GM20000 (cell line): ENCODE measurements at places on chromosomes 3 and 15.

DNA sequence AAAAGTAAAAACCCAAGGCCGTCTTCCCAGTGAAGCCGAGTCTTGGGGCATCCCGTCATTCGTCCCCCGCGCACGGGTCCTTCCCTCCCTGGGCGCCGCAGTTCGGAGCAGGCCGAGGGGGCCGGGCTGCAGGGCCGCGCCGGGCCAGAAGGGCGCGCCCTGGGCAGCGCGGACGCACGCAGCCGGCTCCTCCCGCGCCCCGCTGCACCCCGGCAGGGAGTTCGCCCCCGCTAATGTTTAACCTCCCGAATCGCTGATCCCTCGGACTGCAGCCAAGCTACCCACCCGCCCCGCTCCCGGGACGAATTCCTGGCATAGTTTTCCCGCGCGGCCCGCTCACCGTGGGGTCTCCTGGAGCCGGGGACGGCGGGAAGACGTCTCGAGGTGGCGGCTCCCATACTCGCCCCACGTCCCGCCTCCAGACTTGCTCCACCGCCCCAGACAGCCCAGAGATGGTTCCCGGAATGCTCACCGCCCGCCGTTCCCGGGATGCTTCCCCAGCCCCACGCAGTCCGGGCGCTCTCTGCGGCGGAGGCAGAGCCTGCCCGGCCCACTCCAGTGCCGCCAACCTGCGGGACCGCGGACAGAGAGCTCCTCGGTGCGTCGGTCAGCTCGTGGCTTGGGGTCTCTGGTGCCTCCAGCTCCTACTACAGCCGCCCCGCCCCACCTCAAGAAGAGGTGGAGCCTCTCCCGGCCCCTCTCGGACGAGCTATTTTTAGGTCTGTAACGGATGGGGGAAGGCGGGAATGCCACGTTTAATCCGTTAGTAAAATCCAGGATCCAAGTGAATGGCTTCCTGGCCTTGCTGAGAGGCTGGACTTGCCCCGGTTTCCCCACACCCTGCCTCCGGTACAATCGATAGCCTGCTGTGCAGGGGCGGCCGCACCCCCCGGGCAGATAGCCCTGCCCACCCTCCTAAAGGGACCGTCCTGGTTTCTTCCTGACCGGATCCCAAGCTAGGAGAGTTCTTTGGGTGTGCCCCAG, at the start of gene DZIP1L:
DZIP1L (minus strand) TSS at position 621 of the 984 bp plus-strand sequence. CDS start 11,637 bp downstream, outside the sequence.
- peak; percentile 81 for DNase-seq

GRCh38 chr3:23747841-23748240, 57.9 kb upstream of the UBE2E1 start:
- DNase-seq: no peak

DNA sequence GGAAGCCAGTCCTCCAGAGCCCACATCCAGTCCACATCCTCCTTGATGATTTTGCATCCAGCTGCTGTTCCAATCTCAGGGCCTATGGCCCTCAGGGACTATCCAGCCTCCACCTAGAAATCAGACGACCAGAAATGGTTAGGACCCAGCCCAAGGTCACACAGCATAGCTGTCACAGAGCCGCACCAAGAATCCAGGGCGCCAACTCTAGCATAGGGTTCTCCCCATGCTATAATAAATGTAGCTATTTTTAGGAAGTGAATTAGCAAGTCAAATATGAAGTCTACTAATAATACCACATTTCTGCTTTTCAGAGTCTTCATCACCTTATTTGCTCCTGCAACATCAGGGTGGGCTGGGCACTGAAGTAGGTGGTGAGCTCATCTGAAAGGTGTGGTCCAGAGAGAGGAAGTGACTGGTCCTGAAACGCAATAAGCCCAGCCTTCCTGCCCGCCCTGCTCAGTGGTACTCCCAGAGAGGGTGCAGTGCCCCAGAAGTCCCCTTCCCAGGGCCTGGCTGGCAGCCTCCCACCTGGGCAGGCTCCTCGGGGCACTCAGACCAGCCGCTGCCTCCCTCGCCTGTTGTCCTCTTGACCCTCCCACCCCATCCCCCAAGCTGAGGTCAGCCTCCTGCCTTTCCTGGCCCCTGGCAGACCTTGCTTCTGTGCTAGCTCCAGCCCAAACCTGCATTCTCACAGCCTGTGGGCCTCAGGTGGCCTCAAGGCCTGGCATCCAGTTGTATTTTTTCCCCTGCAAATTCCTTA, 17.6 kb upstream of the CYP11A1 start:
- DNase-seq: peak; percentile 84

- DNase-seq: peak; percentile 13
These were observed at the start of gene GADL1 for GRCh38 chr3:30894521-30895251. Gene GADL1 (minus strand): TSS chr3:30894661. CDS start chr3:30894614, 47 bp downstream.

GRCh38 chr15:80160570-80161156, 7.9 kb downstream of the FAH start:
- DNase-seq: peak; percentile 58

DNA sequence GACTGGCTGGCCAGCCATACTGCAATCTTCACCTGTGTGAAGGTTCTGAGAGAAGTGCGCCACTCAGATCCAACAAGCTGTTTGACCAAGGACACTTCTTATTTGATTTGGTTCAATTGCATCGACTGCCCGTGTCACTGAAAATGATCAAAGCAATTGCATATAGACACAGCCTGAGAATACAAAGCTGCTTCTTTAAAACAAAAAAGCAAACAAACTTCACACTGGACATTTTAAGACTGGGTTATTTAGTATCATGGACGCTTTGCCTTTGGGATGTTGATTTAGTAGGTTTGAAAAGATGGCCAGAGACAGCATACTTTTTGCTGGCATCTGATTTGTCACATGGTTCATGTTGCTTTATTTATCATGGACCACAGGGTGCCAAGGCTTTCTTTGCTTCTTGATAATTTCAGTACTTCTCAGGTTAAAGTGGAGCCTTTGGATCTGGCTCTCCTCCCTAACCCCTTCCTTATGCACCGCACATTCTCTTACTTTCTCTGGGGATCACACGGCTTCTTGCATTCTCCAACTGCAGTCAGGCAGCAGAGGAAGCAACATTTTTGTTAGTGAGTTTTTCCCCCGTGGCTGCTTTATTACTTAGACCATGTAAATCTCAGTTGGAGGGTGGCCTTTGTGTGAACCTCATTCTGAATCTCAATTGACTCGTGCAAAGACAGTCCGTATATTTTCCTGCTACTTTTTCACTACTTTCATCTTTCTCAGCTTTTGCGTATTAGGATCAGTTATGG, 151.0 kb downstream of the CD47 start:
- DNase-seq: no peak

GRCh38 chr3:17986348-17986816, 244.0 kb upstream of the TBC1D5 start:
- DNase-seq: no peak

DNA sequence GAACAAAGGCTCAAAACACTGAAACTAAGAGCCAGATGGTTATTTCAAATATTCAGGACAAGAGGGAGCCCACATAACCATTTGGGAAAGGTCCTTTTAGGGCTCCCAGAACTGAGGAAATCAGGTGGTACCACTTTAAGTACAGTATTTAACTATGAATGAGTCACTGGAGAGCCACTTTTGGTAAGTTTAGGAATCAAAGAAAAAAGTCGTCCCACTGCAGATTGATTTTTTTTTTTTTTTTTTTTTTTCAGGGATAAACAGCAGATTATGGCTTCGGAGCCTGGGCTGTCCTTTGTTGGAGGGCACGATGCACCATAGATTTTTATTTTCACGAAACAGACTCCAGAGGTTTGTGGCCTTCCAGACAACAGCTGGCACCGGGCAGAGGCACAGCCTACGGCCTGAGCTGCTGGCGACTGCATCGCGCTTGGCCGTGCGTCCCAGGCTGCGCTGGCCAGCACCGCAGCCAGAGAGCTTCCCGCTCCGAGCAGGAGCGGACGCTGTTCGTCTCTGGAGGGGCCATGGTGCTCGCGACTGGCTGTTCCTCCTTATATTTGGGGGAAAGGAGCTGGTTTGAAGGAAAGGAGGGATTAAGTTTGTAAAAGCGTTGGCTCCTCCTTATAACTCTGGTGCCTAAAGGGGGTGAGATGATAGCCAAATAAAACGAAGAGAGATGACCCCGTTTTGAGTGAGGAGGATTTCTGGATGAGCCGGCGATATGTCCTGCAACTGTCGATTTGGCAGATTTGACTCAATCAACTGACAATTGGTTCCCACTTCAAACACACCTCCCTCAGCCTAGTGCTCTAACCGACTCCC, 152.9 kb upstream of the GOLIM4 start:
- peak; percentile 30 for DNase-seq

DNA sequence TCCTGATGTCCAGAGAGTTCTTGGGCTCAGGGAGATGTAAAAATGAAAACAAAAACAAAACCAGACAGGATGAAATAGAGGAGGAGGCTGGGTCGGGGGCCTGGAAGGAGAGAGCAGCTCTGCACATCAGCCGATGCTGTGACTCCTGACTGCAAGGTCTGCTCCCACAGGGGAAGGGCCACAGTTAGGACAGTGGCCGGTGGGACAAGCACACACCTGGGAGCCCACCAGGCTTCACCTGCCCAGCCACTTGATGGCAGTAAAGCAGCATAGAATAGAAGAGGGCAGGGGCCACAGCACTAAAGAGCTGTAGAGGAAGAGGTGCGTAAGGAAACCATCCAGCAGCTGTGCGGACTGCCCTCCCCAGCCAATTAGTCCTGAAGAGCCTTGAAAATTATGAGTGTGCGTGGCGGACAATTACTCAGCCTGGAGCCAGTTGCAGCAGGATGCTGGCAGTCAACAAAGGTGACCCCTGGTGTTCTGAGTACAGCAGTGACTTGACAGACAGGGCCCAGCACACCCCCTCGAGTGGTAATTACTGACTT, 29.8 kb downstream of the ALS2CL start:
- peak; percentile 7 for DNase-seq

DNA sequence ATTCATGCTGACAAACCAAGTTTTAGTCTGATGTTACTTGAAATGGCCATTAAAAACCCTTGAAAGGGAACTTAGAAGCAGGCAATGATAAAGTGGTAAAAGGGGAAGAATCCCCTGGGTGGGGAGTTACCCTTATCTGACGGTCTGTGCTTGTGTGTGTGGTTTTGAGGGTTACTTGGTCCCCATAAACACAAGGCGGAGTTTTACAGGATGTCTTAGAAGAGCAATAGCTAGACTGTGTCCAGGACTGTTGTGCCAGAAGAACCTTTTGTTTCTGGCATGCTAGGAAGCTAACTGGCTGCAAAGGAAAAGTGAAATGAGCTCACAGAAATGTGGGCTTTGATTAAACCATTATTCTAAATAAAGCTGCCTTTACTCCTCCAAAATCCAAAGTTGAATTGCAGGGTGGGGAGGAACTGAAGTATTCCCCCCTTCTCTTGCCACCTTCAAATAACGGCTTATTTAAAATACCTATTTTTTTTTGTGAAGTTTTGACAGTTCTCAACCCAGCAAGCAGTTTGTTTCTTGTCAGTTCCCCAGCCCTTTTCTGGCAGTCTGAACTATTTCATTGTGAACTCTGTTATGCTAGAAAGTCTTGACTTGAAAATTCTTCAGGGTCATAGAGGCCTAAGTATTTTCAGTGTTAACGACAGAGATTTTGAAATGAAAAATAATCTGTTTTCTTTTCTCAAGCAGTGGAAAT, 443.5 kb downstream of the OTOL1 start:
- no peak for DNase-seq

DNA sequence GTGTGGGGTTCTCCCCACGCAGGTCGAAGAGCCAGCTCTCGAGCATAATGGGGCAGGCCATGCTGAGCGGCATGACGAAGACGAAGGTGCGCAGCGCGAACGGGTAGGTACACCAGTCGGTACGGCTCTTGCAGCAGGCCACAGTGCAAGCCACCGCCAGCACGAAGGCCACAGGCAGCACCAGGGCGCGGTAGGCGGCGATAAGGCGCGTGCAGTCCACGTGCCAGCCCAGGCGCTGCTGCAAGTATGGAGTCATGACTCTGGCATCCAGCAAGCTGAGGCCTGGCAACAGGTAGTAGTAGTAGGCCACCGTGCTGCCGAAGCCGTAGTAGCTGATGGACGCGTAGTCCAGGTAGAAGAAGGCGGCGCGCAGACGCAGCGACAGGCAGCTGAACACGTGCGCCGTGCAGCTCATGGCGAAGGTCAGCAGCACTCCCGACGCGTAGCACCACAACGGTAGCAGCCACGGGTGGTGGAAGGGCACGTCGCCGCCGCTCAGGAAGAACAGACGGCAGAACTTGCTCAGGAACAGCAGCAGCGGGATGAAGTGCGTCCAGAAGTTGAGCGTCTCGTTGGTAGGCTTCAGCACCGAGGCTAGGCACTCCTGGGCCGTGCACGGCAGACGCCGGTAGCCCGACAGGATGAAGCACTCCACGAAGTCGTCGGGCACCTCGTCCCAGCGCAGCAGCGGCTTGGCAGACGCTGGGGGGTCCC, 797 bp downstream of the PAQR9 start:
- DNase-seq: peak; percentile 31

- DNase-seq: no peak
These were observed 621.5 kb upstream of the TBL1XR1 start for GRCh38 chr3:177818712-177819240.

DNA sequence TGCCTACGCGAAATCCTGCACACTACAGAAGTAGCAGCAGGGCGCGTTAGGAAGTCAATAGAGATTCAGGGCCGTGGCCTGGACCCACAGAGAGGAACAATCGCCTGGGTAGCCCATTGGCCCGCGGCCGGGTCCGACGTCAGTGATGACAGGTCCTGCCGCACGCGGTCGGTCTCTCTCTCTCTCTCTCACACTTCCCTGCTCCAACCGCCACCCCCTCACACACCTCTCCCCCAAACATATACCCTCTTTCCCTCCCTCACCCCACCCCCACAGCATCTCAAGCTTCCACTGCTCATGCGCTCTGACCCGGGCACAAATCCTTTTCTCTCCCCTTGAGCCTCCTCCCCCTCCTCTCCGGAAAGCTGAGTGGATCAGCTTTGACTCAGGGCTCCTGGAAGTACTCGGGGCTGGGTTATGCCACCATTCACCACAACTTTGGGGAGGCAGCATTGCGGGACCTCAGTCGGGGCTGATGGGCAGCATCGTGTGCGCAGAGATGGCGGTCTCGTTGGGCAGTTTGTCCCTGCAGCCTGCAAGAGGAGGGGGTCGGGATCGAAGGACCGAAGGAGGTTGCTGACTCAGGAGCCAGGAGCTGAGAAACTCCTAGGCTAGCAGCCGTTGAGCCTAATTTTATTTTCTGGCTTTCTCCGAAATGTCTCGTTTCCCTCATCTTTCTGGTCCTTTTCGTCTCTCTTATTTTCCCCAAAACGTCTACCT, 9.0 kb downstream of the ZIC4 start:
- no peak for DNase-seq

GRCh38 chr3:12405432-12406272, 78.6 kb upstream of the TSEN2 start:
- no peak for DNase-seq

GRCh38 chr15:41161336-41161735, 45.3 kb upstream of the INO80 start:
- DNase-seq: no peak

- DNase-seq: no peak
These were observed 877.2 kb downstream of the CADM2 start for GRCh38 chr3:85835857-85836440.
